Inflammatory macrophage treated with lipopolysaccharide for 1 hour (primary cell): ENCODE measurements at places on chromosomes 7 and 10.
A peak's percentile ranks its signal among the peaks of the same experiment; 100 is the strongest.

- DNase-seq = no peak
Observed at GRCh38 chr10:117541405-117541908, 1.1 kb upstream of the EMX2 start.

DNA sequence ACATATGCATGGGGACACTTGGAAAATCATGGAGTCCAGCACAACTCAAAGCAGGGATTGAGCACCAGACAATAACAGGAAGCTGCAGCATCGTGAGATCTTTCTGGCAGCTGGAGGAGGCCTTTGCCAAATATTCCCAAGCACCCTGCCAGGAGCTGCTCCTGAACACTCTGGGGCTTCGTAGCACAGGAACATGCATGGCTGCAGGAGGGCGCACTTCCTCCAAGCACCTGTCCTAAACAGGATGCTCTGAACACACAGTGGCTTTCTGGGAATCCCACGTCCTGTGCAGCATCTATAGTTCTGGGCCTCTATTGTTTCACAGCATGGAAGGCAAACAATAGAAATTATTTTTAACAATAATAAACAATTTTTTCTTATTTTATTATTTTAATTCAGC lies 4.1 kb downstream of the ABLIM1 start:
- no peak for DNase-seq

DNA sequence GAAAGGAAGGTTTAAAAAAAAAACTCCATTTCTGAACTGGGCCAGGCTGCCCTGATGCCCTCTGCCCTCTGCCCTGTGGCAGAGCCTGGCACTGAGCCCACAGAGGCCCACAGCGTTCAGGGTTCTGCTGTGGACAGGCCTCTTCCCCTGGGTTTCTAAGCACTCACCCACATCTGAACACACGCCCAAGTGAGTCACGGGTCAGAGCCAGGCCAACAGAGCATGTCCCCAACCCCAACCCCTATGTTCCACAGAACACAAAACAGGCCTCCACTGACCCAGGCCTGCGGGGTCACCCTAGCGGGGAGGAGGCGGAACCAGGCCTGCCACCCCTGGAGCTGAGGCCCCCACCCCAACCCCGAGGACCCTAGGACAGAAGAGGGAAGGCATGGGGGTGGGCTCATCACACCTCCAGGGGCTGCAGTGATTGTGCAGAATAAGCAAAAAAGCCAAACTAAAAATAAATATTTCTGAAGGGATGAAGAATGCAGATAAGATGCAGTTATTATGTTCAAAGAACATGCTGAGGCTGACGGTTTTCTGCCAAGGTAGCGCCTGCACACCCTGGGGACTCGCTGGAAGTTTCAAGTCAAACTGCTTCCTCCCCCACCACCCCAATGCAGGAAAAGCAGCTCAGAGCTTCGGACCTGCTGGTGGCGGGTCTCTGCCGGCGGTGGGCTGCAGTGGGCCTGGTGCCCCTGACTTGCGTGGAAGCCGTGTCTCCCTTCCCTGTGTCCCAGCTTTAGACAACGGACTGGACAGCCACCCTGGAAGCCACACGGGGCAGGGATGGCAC lies 5.4 kb downstream of the WDR86 start:
- peak; percentile 65 for DNase-seq

DNA sequence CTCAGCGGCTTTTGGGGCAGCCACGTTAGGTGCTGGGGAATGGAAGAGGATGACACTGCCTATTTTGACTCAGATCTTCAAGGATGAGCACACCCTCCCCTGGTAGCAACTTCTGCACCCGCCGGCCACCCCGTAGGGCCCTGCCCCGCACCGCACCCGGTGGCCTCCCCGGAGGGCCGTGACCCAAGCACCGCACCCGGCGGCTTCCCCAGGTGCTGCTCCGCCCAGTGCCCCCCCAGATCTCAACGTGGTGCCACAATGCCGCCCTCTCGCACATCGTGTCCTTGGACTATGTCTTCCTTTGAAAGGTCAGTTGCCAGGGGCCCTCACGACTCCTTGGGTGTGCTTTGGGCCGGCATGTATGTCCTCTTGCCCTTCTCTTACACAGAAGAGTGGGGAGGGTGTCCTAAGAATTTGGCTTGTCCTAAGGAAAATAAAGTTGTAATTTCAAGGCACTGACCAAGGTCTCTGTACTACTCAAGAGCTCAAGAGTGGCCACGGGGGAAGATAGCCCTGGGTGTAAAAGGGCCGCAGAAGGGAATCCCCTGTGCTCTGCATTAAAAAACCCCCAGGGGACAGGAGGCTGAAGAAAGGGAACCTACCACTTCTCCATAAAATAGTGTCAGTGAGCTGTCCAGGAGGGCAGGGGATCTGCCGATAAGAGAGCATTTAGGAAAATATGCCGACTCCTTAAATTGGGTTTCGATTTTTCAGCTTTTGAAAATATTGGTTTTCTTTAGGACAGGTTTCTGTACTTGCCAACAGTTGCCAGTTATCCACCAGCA lies 1.6 kb upstream of the LANCL2 start:
- no peak for DNase-seq

GRCh38 chr7:51316262-51316665 lies 345 bp downstream of the COBL start:
- no peak for DNase-seq

DNA sequence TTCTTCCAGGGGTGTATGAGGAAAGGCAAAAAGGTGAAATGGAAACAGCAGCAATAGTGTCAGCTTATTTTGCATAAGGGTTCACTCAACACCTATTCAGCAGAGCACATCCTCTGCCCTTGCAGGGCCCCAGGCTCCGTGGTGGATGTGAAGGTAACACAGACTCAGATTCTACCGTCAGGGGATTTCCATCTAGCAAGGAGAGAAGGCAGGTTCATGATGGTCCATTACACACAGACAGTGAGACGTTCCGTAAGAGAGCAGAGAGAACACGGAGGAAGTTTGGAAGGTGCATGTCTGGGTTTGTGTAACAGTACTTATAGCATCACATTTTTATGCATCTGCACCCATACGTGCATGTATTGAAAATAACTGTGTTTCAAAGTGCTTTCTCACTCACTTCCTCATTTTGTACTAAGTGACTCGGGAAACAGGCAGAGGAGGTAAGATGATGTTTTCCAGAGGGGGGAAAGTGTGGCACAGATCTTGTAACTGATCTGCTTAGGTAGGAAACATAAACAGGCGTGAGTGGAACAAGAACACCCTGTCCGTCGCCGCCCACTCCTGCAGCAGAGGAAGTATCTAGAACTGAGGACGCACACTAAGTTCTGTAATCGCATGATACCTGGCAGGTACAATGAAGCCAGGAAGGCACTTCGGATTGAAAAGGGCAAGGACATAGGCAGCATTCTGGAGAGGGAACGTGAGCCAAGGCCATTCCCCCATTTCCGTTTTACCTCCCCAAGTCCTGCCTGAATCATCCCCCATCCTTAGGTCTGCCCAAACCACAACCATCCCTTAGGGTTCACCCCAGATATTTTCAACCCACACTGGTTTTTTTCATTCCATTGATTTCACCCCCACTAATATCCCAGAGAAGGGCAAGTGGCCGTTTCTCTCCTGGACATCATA lies 1.0 kb upstream of the ENO4 start:
- peak; percentile 1 for DNase-seq

DNA sequence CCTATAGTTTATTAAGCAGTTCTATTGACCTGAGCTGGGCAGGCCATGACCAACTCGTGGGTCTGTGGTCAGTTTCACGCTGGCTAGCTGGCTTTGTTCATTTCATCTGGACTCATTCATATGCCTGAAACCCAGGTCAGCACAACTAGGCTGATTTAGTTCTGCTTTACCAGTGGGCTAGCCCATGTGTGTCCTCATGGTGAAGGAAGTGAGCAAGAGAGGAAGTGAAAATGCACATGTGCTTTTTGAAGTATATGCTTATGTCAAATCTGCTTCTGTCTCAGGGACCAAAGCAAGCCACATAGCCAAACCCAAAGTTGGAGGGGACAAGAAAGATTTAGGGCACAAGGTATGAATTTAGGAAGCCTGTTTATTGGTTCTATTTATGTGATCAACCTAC lies 154.5 kb downstream of the RNF133 start:
- peak; percentile 28 for DNase-seq

DNA sequence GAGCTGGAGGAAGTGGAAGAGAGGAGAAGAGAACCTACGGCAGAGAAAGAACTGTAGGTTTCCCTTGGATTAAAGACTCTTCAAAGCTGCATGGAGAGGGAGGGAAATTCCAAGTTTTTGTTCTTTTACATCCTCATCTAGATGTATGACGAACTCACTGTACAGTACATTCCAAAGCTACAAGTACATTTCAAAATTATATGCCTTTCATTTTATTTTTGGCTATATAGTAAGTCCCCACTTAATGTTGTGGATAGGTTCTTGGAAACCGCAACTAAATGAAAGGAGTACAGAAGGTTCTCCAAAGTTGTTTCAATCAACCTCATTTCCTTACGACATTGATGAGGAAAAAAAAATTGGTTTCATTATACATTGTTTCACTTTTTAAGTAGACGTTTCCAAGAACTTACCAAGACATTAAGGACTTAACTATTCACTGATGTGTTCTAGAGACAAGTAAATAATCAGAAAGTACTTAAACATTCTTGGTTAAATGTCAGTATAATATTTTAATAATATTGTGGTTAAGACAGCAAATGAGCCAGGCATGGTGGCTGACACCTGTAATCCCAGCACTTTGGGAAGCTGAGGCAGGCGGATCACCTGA lies 16.1 kb upstream of the JMJD1C start:
- DNase-seq = no peak

- DNase-seq = no peak
Observed at GRCh38 chr7:94289071-94289470, 105.6 kb upstream of the COL1A2 start.

- no peak for DNase-seq
Observed at GRCh38 chr10:127524908-127525665, 24.0 kb upstream of the NPS start.

- peak; percentile 79 for DNase-seq
Observed at GRCh38 chr7:18356191-18356645, 139.3 kb upstream of the HDAC9 start.

DNA sequence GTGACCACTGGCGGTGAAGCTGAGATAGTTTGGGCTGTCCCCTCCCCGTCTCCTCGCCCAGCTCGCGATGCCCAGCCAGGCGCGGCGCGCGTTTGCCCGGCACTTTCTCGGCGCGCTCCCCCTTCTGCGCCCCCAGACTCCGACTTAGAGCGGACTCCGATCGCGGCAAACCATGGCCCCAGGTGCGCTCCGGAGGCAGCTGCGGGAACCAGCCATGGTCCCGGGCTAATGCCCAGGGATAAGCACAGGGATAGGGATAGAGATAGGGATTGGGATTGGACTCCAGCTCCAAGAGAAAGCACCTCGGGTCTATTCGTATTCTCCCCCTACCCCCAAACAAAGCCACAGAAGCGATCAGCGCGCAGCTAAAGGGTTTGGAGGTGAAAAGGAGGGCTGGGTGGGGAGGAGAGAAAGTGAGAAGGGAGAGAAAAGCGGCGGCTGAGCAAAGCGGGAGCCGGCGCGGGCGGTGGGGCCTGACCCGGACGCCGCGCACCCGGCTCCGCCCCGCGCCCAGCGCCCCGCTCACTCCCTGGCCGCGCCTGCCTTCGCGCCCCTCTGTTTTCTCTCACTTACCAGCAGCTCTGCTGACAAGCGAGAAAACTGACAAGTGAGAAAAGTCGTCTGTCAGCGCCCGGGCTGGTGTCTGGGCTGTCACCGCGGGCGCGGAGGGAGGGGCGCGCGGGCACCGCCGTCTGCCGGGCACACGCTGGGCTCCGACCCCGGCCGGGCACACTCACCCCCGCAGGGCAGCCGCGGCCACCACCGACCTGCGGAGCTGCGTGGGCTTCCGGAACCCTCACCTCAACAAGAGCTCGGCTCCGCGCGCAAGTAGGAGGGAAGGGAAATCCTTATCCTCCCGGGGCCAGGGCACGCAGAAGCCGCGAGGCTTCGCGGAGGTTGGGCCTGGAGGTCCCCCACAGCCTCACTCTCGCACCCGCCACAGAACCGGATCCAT lies at the start of gene PDE1C:
Gene PDE1C (minus strand): TSS at position 2 of the 955 bp plus-strand sequence.
- DNase-seq = no peak

- no peak for DNase-seq
Observed at GRCh38 chr10:97782455-97783228, 10.8 kb upstream of the SFRP5 start.

DNA sequence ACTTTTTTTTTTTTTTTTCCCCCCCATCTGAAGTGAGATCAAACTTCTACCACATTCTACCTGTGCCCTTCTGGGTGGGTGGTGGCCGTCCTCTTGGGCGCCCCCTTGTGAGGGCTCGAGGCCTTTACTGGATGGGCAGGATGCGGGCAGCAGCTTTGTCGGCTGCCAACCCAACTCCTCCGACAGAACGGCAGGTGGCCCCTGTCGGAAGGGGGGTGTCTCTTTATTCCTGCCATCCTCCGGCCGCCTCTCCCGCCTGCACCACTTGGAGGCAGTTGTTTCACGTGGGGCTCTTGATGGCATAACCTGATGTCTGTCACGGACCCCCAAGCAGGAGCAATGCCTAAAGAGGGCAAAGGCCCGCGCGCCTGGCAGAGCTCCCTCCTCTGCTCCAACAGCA lies 31.0 kb downstream of the AMZ1 start:
- no peak for DNase-seq

- no peak for DNase-seq
Observed at GRCh38 chr10:12405342-12406320, 56.3 kb downstream of the CAMK1D start.

DNA sequence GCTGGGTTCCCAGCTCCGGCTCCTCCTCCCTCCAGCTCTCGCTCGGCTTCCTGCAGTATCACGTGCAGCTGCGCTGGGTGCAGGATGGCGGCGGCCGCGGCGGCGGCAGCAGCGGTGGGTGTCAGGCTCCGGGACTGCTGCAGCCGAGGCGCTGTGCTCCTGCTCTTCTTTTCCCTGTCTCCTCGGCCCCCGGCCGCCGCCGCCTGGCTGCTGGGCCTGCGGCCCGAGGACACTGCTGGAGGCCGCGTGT lies at the start of gene CNNM1:
Gene CNNM1 (plus strand): TSS at position 53 of the 250 bp plus-strand sequence. CDS start 32 bp downstream, at position 85.
- no peak for DNase-seq

GRCh38 chr7:13107291-13107690 lies 419.9 kb downstream of the ARL4A start:
- no peak for DNase-seq

GRCh38 chr7:29479301-29480200 lies 84.1 kb upstream of the PRR15 start:
- no peak for DNase-seq

- DNase-seq = peak; percentile 95
Observed at GRCh38 chr10:62501547-62501946, 127.4 kb downstream of the ZNF365 start.

DNA sequence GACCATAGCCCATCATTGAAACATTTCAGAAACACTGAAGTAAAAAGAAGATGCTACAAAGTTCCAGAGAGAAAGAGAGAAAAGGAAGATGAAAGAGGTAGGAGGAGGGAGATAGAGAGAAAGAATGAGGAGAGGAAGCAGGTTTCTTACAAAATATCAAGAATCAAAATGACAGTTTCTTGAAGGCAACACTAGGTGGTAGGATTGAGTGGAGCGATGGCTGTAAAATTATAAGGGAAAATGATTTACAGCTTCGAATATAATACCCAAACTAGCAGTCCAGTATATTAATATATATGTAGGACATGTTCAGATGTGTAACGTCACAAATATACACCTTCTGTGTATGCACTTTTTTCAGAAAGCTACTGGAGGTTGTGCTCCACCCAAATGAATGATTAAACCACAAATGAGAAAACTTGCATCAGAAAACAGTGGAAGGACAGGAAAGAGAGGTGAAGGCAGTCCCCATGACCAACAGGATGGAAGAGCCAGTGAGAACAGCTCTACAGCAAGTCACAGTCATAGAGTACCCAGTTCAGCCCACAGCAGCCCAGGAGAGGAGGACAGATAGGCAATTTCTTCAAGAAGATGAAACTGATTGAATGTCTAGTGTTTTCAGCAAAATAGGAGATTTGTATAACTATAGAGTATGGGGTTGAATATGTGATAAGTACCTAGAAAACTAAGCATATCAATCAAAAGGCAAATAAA lies 151.5 kb upstream of the TARP start:
- no peak for DNase-seq
